ENCODE measurements at places on chromosomes 6 and 20.

- DNase-seq = no peak
Observed at GRCh38 chr20:62437496-62437895, 10.2 kb upstream of the RBBP8NL start.

- no peak for DNase-seq
Observed at GRCh38 chr20:58605292-58606065, 45.6 kb upstream of the STX16 start.

- DNase-seq = no peak
Observed at GRCh38 chr6:135938576-135939207, 87.2 kb downstream of the PDE7B start.

DNA sequence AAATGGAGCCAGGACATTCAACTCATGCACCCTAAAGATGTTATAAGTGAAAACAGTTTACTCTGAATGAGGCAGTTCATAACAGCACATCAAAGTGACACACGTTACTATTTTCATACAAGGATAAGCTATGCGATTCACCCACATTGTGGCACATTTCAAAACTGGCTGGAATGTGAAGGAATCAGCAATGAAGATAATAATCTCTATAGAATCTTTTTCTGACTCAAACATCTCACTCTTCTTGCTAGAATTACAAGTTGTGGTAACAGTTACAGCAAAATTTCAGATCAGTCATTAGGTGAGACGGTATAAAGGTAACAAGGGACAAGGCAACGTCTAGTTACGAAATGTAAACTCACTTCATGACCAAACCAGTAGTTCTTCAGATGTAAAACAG lies 17.5 kb downstream of the TMEM244 start:
- DNase-seq = no peak

GRCh38 chr6:169802790-169803189 lies 51.4 kb downstream of the ERMARD start:
- peak; percentile 41 for DNase-seq

DNA sequence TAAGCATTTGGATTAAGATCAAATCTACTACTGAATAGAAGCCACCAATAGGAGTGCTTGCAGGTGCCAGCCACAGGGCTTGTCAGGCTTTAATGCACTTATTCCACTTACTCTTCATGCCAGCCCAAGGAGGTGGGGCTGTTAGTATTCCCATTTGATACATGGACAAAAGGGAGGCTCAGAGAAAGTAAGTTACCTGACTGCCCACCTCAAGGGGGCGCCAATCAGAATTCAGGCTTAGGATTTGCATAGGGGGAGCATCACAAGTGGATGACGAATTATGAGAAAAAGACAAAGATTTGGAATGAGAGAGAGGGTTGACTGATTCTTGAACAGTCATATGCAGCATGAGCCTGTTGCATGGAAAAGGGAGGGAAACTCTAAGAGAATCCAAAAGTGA lies 188.4 kb upstream of the TSHZ2 start:
- DNase-seq = no peak

DNA sequence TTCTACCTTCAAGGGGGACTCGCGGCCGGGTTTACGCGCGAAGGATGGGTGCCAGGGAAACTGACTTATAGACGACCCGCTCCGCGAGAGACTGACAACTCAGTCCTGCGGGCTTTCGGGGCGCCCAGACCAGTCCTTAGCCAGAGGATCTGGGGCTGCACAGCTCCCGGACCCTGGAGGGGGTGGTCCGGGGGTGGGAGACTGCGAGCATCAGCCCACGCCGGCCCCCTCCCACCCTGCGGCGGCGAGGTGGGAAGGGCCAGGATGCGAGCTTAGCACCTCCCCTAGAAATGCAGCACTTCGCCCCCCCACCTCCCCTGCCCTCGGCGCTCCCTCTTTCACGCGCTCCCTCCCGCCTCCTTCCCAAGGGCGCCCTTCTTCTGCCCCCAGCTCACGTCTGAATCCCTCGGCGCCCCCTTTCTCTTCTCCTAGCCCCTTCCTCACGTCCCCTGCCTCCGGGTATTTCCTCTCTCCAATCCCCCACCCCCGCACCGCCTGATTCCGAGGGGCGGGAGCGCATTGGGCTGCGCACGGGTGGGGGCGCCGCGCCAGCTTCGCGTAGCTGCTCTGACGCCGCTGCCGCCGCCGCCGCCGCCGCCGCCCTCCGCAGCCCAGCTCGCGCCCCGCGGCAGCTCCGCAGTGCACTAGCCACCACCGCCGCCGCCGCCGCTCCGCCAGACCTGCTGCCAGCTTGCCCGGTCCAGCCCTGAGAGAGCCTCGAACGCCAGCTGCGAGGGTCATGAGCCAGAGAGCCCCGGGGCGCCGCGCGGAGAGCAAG lies at the start of gene SLC32A1:
Gene SLC32A1, plus strand, starts transcription at position 639 of the 778 bp plus-strand sequence. CDS start 239 bp downstream, outside the sequence.
- DNase-seq = peak; percentile 63

- DNase-seq = peak; percentile 71
Observed at GRCh38 chr6:132715204-132715603, 1.3 kb upstream of the VNN1 start.

- no peak for DNase-seq
Observed at GRCh38 chr6:3271756-3272155, 13.0 kb downstream of the PSMG4 start.

GRCh38 chr6:137452333-137452894 lies 41.8 kb downstream of the OLIG3 start:
- DNase-seq = no peak

DNA sequence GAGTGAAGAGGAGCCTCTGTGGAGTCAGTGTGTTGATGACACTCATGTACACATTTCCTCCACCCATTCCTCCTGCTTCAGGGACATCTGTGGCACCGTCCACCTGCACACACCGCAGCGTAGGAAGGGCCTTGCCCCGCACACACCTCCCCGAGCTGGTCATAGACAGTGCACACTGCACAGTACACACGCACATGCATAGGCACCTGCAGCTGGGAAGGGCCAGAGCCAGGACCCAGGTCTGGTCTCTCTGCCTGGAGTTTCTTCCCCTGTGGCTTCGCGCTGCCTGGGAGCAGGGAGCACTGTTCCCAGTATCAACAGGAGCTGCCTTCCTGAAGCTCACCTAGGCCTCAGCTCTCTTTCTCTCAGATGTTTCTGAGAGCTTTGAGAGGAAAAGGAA lies 340.5 kb downstream of the TAF4 start:
- no peak for DNase-seq

- no peak for DNase-seq
Observed at GRCh38 chr20:45094201-45094600, 6.7 kb downstream of the KCNS1 start.

DNA sequence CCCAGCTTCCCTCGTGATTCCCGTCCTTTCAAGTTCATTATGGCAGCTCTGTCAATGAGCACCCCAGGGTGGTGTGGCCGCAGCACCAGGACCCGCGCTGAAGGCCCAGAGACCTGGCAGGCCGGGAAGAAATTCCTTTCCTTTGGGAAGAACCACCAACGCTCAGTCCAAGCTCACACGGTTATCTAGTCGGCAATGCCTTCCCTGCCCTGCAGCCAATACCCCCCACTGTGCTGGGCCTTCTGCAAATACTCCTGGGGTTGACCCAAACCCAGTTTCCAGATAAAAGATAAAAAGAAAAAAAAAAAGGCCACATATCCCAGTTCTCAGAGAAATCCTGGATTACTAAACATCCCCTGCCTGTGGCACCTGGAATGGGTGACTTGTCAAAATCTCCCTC lies 28.7 kb downstream of the PXDC1 start:
- no peak for DNase-seq

GRCh38 chr6:144335311-144335861 lies 50.3 kb downstream of the UTRN start:
- no peak for DNase-seq

DNA sequence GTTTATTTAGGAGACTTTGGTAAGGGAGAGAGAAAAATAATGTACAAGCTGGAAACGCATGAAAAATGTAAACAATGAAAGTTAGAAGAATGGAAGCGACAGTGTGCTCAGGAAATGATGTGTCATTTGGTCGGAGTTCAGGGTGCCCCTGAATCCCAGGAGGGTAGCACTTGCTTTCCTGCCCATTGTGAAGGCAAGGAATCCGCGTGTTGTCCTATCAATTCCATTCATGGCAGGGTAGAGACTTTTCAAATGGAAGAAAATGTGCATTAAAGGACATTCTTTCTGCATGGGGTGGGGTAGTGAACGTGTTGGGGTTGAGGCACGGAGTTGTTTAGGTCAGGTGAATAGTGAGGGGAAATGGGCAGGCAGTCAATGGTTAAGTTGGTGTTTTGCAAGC lies 33.7 kb downstream of the GCNT2 start:
- no peak for DNase-seq

- no peak for DNase-seq
Observed at GRCh38 chr6:32182555-32182981, 1.5 kb downstream of the AGER start.

DNA sequence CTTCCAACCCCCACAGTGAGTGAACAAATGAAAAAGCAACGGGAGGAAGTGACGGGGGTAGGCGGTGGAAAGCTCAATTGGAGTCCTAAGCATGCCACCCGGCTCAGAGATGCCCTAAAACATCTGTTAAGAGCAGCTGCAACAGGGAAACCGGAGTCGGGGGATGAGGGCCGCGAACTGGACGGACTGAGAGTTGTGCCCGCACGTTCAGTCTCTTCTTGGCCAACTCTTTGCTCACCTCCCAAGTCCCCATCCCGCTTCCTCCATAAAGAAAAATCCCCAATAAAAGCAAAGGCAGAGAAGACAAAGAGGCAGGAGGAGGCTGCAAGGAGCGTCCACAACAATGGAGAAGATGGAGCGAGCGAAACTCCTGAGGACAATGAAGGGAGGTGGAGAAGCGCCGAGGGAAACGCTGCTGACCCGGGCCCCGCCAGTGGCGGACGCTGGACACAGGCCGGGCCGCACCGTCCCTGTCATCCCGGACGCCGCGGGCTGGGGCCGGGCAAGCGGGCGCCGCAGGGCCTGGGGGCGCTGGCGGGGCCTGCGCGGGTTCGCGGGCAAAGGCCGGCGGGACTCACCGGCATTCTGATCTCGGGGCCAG lies 600 bp downstream of the SEC63 start:
- peak; percentile 40 for DNase-seq

DNA sequence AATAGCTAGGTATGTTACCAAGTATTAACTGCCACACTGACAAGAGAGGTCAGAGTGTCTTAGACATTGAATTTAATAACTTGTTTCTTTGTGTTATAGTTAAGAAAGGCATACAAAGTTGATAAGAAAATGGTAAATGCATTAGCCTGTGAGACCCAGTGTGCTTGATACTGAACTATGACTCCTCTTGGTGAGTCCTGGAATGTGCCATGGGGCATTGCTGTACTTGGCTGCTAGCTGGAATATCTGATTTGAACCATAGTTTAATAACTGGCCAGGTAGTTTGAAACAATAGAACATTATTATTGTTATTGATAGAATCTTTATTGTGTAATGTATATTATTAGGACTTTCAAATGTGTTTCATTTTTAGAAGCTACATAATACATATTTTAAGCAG lies 70.0 kb downstream of the ZFAND3 start:
- DNase-seq = no peak

GRCh38 chr6:122491919-122492555 lies 20.4 kb upstream of the SERINC1 start:
- DNase-seq = peak; percentile 72

DNA sequence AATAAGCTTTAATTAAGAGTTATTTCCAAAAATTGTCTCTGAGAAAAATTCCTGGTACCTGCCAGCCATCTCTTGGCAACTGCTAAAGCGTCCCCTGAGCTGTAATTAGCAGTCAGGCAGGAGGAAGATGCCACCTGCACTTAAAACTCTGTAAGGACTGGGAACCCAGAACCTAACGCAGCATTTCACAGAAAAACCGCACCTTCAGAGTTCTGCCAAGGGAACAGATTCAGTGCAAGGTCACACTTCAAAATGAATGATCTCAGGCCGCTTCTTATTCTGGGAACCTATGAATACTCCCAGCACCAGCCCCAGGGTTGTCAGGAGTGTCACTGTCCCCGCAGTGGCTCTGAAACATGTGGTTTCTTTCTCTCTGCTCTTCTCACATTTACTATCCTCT lies 36.7 kb downstream of the INSM1 start:
- no peak for DNase-seq

DNA sequence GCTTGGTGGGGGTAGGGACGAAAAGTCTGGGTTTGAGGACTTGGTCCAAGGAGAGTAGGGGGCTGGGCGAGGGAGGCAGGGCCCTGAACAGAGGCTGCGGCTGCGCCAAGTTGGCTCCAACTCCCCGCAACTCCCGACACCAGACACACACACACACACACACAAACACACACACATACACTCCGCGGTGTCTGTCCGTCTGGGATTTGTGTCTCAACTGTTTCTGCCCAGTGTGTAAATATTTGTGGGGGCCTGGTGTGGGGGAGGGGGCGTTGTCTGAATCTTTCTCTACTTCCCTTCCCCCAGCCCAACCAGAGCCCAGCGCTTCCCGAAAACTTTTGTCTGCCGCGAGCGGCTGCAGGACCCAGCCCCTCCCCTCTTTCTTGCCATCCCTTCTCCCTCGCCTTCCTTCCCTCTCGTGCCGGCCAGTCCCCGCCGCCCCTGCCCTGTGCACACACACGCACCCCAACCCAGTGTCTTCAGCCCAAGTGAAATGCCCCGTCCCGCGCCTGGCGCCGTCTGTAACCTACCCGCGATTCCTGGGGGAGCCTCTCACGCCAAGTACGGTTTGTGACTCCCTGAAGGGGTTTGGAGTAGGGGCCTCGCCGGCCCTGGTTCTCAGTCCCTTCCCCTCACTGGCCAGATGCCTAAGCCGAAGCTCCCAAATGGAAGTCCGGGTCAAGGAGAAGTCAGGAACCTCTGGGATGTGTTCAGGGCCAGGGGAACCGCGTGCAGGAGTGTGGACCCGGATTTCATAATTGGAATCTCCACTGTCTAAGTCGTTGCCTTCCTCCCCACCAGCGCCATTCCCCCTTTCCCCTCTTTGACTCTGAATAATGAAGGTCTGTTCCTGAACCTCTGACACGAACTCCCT lies 904 bp downstream of the MDFI start:
- no peak for DNase-seq

GRCh38 chr6:63573899-63574553 lies 1.7 kb downstream of the LOC128125822 start:
- DNase-seq = peak; percentile 40

DNA sequence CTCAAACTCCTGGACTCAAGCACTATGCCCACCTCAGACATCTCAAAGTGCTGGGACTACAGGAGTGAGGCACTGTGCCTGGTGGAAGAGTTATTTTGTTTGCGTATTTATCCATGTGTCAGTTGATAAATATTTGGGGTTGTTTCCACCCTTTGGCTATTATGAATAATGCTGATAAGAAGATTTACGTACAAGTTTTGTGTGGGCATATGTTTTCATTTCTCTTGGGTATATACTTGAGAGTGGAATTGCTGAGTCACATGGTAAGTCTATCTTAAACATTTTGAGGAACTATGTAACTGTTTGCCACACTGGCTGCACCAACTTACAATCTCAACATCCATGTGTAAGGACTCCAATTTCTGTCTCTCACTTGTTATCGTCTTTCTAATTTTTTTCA lies 200.3 kb downstream of the RNGTT start:
- DNase-seq = no peak

Data from head of caudate nucleus (tissue), 42 donors.